ENCODE measurements at places on chromosomes 7 and 10.

DNA sequence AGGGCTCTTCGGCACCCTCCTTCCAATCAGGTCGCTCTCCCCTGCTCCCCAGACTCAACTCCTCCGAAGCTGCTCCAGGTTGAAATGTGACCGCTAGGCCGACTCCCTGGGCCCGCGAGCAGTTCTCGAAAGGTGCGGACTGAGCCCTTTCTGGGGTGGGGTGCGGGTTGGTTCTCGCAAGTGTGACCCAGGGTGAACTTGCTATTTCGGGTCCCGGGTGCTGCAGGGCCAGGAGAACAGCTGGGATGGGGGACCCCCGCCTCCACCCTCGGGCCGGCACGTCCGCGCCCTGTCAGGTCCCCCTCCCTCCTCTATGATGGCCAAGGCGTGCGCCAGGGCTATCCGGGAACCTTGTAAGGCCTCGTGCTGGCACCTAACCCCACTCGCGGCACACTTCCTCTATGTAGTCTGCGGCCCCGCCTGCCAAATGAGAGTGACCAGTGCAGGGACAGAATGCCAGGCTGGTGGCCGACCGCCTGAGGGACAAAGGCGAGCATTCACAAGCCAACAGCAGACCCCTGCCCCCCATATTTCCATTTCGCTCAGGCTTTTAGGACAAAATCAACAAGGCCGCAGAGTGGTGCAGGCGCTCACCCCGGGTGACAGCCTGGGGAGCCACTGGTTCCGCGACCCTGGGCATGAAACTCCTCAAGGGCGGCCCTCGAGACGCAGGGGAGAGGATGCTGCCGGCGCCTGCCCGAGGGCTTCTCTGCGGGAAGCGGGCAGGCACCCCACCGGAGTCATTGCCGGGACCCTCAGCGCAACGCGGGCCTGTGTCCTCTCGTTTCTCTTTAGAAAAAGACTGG, 13.7 kb upstream of the HOXA13 start:
- DNase-seq = no peak

DNA sequence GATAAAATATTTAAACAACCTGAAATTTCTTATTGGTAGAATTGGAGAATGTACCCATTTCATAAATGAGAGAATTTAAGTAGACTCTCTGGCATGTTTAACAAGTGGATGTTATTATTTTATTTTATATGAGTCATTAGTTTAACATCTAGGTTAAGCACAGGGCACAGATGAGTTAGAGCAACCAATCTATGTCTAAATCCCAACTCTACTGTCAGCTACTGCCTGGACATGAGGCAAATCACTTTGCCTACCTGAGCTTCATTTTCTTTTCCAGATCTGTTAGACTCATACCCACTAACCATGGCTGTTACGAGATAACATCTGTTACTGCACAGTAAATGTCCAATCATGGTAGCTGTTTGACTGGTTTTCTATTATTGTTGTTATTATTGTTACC, 251.1 kb downstream of the INHBA start:
- DNase-seq = no peak

- no peak for DNase-seq
Measured at GRCh38 chr7:87608431-87608830, 7.7 kb upstream of the ABCB1 start.

- no peak for DNase-seq
Measured at GRCh38 chr10:1679821-1680650, 57.3 kb downstream of the ADARB2 start.

DNA sequence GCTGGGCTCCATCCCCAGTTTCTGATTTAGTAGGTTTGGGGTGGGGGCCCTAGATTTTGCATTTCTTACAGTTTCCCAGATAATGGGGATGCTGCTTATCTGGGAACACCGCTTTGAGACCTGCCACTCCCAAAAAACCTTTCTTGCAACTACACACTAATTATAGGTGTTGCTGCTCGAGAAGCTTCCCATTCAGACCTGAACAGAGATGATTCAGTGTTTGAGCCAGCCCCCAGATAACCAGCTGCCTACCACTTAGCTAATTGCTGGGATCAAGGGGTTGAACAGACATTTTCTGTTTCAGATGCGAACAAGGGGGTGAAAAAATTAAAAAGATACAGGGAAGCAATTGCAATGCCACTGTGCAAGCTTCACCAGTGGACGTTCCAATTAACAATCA, 448.5 kb downstream of the KCNMA1 start:
- no peak for DNase-seq

DNA sequence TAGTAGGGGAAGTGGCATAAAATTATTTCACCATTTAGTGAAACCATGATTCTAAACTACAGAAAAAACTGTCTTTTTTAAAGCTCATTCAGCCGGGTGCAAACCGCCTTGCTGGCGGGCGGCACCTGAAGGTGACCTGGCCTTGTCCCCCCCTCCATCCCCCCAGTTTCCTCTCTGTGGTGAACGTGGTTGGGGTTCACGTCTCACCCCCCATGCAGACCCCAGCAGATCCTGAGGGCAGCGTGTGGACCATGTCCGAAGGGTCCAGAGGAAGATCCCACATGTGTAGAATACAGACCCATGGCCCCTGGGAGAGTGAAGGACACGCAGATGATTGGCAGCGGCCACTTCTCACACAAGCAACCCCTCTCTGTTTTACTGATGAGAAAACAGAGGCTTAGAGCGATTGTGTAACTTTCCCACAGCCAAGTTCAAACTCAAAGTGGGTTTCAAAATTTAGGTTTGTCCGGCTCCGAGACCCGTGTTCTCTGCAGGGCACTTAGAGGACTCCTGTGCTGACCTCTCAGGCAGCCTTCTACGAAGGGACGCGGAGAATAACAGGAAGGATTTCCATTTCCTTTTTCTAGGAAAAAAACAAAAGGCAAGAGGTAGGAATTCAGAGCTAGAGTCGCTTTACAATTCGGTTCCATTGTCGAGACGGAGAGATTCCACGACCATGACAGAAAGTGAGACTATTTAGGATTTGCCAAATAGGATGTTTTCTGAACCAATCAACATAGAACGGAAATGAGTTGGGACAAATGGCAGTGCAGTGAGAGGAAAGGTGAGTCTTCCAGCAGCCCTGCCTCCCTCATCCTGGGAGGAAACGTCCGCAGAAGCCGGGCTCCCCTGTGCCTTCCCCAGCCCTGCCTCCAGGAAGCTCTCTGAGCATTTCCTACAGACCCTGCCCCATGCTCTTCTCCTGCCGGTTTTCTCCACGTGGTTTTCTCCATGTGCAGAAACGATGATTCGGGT, 67.6 kb upstream of the PITRM1 start:
- DNase-seq = no peak

DNA sequence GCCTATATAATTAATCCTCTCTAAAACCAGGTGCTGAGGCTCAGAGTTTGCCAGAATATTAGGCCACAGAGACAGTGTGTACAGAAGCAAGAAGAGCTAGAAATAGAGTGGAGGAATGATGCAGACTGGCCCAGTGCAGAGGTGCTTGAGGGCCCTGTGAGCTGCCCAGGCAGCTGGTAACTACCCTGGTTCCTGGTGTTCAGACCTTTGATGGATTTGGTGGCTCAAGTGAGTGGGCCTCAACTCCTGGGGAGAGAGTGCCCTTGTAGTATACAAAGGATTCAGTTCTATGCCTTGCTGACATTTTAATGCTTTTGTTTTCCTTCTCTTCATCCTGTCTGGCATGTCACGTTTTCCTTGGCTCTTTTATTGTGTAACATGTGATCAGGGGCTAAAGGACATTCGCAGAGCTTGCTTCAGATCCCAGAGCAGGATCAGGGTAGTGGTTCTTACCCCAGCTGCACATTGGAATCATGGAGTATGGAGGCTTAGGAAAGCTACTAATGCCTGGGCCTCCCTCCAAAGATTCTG, 20.0 kb downstream of the LRRC4 start:
- DNase-seq = no peak

DNA sequence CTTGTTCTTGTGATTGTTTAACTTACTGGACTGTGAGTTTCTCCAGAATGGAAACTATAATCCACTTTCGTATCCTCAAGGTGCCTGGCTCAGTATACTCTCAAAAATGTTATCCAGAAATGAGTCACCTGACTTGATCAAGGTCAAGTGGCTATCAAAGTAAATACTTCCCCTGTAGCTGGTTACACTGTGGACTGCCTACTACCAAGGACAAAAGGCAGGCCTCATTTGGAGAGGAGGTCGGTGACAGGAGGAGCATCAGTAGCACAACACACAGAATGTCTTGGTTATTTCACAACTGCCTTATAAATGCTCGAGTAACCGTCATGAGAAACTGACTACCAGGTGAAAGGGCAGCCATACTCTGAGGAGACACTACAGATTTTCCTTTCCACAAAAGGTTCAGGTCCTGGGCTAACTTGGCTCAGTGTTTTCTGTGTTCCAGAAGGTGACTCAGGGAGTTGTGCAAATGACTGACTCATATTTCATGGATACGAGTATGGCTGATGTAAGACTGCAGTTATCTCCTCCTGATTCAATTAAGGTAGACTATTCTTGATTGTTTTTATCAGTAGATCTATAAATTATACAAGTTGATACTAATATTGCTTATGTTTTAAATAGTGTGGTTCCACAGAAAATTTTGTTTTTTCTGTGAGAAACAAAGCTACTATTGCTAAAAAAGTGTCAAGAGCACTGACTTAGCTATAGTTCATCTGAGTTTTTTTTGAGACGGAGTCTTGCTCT, 4.2 kb upstream of the CCNY start:
- no peak for DNase-seq

DNA sequence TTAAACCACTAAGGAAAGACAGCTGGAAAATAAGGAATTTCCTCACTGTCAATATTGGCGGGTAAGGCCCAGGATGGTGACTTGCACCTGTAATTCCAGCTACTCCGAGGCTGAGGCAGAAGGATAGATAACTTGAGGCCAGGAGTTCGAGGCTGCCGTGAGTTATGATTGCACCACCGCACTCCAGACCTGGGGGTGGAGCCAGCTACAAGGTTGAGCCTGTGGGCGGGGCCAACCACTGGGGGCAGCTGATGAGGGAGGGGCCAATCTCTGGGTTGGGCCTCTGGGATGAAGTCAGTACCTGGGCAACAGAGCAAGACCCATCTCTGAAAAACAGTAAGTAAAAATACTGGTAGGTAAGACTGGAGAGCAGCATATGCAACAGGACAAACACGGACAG, 80.1 kb upstream of the ADO start:
- DNase-seq = no peak

DNA sequence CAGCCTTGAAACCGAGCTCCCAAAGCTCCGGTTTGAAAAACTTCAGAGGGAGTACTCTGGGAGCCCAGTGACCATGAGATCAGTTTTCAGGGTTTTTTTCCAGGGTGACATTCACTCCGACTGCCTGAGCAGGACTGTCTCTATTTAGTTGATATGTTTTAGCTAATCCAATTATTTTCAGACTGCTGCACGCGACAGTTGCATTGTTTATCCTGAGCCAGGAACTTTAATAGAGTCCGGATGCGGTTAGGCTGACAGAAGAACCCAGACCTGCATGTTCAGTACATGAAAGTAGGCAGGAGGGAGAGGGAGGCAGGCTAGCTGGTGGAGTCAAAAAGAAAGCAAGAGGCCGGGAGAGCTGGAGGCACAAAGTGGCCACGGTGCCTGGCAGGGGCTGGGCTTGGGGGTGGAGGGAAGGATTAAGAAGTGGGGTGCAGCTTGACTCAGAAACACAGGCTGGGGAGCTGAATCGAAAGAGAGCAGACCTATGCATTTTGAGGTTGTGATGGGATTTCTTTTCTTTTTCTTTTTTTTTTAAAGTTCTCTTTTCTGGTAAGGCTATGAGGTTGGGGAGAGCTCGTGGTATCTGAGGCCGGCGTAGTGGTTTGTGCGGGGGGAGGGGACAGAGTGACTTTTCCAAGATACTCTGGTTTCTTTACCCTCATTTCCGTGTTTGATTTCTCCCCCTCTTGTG, 5.7 kb downstream of the GATA3 start:
- DNase-seq = no peak

DNA sequence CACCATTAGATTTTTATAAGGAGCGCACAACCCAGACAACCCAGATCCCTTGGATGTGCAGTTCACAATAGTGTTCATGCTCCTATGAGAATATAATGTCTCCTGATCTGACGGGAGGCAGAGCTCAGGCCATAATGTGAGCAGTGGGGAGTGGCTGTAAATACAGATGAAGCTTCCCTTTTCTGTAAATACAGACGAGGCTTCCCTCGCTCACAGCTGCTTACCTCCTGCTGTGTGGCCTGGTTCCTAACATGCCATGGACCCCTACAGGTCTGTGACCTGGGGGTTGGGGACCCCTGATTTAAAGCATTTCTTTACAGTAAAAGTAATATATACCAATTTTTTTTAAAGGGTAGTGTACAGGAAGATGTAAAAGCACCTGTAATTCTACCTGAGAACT, 33.2 kb downstream of the HELLS start:
- no peak for DNase-seq

DNA sequence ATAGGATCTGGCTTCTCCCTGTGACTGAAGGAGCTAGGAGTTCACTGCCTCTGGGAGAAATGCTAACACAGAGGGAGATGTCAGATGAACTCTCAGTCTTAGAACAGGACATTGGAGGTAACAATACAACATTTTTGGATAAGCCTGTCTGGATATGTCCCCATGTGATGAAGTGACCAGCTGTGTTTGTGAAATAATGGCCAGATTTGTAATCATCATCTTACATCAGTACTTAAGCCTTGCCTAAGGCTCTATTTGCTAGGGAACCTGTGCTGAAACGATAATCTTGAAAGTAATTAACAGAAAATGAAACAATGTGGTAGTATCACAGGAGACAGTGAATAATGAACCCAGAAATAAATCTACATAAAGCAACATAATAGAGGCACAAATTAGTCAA, 56.2 kb downstream of the CRPPA start:
- no peak for DNase-seq

- no peak for DNase-seq
Measured at GRCh38 chr10:71631007-71631861, 88.3 kb downstream of the C10orf105 start.

DNA sequence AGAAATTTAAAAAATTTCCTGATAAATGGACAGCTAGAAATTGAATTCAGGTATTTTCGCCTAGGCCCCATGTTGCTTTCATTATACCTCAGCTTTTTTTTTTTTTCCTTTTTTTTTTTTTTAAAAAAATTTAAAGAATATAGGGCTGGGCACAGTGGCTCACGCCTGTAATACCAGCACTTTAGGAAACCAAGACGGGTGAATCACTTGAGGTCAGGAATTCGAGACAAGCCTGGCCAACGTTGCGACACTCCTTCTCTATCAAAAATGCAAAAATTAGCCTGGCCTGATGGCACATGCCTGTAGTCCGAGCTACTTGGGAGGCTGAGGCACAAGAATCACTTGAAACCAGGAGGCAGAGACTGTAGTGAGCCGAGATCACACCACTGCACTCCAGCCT, 334.0 kb downstream of the SORCS1 start:
- no peak for DNase-seq

DNA sequence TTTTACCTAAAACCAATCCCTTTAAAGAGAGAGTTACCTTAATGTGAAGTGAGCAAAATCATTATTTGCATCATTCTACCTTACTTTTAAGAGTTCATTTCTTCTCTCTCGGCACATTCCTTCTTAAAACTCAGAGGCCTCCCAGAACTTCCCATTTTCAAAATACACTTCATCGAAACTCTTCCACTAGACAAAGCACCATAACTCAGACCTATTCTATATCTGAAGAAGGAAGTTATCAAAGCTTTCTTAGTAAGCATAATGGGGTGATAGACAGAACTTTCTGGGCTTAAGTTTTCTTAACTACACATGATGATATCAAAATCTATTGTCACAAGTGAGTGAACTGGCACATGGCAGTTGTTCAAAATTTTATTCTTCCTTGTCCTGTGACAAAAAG, 24.6 kb upstream of the GNAT3 start:
- no peak for DNase-seq
